ENCODE measurements at places on chromosomes 3 and 15. TPM values are rescaled to one million over a fixed set of nuclear protein-coding genes. Genes with fewer than 3 reads are reported as not detected.

DNA sequence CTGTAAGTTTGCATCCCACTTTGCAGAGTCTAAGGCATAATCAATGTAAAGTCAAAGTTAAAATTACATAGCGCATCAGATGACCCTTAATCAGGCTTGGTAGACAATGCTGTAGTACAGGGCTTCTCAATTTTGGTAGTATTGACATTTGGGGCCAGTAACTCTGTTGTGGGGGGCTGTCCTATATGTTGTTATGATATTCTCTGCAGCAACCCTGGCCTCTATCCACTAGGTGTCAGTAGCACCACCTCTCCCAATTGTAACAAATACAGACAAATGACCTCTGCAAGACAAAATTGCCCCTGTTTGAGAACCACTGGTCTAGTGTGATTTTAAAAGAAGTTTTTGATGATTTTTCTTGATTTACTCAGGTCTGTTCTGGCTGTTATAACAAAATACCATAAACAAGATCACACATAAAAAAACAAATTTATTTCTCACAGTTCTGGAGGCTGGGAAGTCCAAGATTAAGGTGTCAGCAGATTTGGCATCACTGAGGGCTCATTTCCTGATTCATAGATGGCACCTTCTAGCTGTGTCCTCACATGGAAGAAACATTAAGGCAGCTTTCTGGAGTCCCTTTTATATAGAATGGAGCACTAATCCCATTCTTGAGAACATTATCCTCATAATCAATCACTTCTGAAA is 37.6 kb upstream of the SLC9A9 start:
- DNase-seq: peak; percentile 43

The GOLGA6L26 gene
- not detected for total RNA-seq

DNA sequence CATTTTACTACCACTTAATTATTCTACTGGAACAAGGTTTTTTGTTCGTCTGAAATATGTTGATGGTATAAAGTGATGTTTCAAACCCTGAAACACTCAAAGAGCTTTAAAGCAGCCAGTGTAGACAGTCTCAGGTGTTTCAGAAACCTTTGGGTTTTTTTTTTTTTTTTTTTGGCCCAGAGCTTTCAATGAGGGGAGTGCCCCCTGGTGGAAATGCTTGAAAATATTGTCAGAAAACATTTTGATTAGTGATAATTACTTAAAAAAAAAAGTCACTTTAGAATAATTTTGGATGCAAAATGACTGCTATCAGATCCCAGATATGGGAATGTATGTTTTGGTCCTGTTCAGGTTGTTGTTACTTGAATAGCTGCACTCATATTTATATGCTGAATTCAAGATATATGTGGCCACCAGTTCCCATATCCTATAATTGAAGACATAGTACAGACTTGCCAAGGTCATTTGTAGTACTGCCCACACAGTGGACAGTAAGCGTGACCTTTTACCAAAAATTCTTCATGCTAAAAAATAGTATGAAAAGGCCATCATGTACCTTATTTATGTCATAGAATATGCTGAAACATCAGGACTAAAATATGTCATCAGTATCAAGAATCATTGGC is 35.9 kb downstream of the SATB1 start:
- peak; percentile 22 for DNase-seq

The FILIP1L gene
- 29.0 TPM for total RNA-seq

DNA sequence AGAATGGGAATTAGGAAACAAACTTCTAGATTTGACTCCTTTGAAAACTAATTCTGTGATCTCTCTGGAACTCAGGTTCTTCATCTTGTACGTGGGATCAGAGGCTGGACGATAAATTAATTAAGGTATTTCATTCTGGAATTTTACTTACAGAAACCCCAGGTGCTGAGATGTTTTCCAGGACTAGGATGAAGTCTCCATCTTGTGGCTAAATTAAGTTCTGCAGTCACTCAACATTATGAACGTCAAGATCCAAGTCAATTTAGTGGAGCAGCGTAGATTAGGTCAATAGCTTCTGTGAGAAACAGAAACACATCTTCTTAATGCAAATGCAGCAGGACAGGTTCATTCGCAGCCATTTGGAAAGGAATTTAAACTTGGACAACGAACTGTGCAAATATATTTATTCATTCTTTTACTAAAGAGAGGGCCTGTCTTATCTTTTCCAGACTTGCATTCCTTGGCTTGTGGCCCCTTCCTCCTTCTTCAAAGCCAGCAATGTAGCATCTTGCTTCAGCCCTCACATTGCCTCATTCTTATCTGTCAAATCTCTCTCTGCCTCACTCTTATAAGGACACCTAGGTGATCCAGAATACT is 26.7 kb upstream of the TMC3 start:
- peak; percentile 33 for DNase-seq

DNA sequence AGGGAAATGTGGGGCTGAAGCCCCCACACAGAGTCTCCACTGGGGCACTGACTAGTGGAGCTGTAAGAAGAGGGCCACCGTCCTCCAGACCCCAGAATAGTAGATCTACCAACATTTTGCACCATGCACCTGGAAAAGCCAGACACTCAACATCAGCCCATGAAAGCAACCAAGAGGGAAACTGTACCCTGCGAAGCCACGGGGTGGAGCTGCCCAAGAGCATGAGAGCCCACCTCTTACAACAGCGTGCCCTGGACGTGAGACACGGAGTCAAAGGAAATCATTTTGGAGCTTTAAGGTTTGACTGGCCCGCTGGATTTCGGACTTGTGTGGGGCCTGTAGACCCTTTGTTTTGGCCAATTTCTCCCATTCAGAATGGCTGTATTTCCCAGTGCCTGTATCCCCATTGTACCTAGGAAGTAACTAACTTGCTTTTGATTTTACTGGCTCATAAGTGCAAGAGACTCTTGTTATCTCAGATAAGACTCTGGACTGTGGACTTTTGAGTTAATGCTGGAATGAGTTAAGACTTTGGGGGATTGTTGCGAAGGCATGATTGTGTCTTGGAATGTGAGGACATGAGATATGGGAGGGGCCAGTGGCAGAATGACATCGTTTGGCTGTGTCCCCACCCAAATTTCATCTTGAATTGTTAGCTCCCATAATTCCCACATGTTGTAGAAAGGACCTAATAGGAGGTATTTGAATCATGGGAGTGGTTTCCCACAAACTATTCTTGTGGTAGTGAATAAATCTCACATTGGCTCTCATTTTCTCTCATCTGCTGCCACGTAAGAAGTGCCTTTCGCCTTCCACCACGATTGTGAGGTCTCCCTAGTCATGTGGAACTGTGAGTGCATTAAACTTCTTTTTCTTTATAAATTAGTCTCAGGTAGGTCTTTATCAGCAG is 105.8 kb downstream of the CBLB start:
- no peak for DNase-seq

DNA sequence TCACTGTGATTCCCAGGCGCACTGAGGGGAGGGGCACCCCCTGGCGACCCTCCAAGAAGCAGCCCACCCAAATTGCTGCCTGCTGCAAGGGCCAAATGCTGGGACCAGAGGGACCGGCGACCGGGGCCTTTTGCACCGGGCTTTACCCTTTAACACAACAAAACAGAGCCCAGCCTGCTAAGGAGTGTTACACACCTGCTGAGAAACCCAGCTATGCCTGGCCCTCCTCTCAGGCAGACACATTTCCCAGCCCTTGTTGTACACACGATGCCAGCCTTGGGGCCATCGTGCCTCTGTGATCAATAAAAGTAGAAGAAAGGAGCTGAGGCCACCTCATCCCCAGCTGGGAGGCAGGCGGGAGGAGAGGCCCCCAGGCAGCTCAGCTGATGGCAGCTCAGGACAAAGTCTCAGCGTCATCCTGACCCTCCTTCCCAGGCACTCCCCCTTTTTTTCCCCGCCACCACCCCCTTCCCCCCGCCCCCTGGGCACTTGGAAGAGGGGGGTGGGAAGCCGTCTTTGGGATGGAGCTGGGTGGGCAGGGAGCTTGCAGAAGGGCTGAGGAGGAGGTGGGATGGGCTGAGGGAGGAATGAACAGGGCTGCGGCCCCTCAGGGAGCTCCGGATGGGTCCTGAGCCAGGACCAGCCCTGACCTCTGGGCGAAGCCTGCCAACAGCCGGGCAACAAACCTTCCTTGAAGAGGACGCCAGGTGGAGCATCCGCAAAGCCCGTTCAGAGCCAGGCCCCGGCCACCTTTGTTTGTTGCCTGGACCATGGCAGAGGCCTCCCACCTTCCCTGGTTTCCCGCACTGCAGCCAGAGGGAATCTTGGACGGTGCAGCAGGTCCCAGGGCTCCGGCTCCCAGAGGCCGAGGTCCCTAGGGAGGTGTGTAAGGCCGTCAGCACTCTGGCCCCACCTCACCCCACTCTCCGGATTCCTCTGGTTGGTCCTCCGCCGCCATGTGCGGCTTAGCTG is 45.9 kb upstream of the SEC61A1 start:
- no peak for DNase-seq

DNA sequence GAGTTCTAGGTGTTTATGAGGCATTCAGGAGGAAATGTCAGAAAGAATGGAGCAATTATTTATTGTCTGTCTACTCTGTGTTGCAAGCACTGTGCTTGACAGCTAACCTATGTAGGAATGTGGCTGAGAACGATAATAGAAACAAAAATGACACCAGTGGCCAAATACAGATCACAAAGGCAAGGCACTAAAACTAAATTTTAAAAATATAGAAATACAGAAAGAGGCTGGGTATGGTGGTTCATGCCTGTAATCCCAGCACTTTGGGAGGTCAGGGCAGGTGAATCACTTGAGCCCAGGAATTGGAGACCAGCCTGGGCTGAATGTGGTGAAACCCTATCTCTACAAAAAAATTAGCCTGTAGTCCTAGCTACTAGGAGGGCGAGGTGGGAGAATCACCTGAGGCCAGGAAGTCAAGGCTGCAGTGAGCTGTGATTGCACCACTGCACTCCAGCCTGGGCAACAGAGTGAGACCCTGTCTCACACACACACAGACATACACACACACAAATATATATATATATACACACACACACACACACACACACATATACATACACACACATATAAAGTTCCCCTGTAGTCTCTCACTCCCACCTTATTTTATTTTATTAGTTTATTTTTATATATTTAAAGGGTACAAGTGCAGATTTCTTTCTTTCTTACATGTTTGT is 6.0 kb downstream of the PRKCI start:
- peak; percentile 18 for DNase-seq

DNA sequence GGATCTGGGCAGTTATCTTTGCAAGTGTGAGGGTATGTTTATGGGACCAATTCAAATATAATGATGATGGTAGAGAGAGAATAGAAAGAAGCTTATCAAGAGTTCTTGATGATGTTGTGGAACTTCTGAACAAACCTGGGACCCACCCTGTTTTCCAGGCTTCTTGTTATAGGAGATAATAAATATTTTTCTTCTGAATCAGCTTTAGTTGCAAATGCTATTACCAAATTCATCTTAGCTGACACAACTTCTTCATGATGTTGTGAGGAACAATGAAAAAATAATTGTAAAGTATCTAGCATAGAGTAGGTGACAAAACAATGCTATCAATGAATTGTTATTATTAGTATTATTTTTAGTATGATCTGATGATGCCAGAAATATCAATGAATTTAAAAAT is 43.5 kb upstream of the PTX3 start:
- peak; percentile 10 for DNase-seq

- peak; percentile 92 for DNase-seq
Observed at GRCh38 chr15:100759698-100760356, 119.8 kb upstream of the ALDH1A3 start.

- DNase-seq: peak; percentile 29
Observed at GRCh38 chr3:73086071-73086494, 24.6 kb downstream of the EBLN2 start.

DNA sequence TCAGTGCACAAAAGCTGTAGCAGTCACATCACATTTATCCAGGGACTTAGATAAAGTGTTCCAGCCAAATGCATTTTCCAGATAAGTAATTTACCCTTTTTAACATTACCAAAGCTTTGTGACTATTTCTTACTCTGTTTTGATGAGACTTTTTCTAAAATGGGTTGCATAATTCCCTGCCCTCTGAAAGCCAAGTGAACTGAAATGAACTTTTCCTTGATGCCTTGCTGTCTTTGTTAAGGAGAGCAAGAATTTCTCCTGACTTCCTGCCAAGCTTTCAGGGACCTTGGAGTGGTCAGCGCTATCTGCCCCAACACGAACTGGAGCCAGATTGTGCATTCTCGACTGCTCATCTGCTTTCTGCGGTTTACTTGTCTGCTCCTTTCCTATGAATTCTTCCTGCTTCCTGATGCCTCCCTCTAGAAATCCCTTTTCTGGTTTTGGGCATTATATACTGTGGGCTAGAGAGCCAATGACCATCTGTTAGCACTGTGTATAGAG is 34.8 kb downstream of the EIF4E3 start:
- DNase-seq: peak; percentile 49

DNA sequence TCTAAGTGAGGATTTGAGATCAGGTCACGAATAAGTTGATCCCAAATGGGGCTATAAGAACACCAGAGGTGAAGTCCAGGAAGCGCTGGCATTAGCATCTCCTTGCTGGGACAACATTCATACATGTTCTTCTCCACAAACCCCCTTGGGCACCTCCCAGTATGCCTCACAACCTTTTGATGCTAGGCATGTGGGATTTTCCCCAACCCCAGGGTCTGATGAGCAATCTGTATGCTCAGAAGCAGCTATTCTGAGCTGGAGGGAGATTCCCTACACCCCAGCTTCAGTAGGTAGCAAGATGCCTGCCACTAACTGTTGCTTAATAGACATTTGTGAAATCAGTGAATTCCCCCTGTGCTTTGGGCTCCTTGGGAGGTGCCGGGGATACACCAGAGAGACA is 32.2 kb downstream of the SLC6A11 start:
- DNase-seq: no peak

DNA sequence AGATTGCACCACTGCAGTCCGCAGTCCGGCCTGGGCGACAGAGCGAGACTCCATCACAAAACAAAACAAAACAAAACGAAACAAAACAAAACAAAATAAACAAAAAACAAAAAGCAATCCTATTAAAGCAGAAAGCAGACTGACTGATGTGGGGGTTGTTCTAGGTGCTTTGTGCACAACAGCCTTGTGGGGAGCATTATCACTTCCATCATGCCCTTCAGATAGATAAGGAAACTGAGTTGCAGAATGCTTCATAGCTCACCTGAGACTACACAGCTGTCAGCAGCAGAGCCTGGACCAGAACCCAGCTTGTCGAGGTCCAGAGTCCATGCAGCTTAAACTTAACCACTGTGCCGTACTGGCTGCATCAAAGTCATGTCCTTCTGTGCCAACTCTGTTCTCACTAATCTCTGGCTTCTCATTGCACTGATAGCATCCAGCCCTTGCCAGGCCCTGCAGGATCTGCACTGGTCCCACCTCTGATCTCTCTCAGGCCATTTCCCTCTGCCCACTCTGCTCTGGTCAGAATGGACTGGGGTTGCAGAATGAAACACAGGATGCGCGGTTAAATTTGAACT is 47.6 kb upstream of the MRPS22 start:
- no peak for DNase-seq

GRCh38 chr3:53754325-53754724 is 91.9 kb downstream of the CHDH start:
- no peak for DNase-seq

- DNase-seq: peak; percentile 54
Observed at GRCh38 chr3:59212128-59212779, 162.4 kb upstream of the CFAP20DC start.

- peak; percentile 17 for DNase-seq
Observed at GRCh38 chr3:28972921-28973320, 307.9 kb upstream of the RBMS3 start.
